CD14-positive monocyte (primary cell): ENCODE measurements at places on chromosomes 2 and 18.

DNA sequence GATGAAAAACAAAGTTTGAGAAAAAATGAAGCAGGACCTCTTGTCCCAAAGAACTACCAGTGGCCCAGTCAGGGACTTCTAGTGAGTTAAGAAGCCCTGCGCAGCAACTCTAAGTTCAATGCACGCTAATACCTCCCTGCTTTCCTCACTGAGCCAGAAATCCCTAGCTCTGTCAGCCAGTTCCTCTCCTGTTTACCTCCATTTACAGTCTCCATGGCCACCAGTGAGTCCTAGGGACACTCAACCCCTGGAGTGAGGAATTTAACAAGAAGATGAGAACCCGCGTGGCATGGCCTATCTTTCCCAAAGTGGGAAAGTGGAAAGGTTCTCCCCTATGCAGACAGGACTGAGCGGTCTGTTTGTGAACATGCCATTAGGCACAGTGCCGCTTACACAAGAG is 31.0 kb downstream of the MRPL33 start:
- DNase-seq: no peak

DNA sequence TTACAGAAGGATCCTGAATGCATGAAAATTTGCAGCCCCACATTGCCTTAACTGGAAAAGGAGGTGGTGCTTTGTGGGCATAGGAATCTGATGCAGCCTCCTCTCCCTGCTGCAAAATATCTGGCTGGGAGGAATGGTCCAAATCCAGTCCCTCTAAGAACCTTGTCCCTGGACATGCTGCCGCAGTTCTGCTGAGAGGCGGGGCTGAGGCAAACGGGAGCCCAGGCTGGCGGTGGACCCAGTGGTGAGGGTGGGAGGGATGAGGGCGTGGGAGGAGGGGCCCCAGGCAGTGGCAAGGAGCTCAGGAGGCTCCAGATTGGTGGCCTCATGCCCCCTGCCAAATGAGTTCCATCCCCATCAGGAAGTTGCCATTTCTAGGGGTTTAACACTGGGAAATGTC is 36.2 kb downstream of the ZAP70 start:
- DNase-seq: no peak

DNA sequence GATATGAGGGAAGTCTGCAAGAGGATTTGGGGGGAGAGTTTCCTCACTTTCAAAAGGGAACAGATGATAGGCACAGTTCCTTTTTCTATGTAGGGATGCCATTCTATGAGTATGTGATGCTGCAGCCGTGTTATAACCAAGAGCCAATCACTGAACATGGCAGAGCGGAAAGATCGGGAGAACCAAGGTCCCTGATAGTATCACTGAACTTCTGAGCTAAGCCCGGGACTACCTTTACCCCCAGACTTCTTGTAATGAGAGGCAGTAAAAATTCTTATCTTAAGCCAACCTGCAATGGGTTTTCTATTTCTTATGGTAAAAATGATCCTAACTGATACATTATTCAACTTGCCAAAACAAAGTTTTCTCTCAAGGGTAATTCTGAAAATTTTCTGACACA is 21.6 kb upstream of the SLC1A4 start:
- DNase-seq: no peak

DNA sequence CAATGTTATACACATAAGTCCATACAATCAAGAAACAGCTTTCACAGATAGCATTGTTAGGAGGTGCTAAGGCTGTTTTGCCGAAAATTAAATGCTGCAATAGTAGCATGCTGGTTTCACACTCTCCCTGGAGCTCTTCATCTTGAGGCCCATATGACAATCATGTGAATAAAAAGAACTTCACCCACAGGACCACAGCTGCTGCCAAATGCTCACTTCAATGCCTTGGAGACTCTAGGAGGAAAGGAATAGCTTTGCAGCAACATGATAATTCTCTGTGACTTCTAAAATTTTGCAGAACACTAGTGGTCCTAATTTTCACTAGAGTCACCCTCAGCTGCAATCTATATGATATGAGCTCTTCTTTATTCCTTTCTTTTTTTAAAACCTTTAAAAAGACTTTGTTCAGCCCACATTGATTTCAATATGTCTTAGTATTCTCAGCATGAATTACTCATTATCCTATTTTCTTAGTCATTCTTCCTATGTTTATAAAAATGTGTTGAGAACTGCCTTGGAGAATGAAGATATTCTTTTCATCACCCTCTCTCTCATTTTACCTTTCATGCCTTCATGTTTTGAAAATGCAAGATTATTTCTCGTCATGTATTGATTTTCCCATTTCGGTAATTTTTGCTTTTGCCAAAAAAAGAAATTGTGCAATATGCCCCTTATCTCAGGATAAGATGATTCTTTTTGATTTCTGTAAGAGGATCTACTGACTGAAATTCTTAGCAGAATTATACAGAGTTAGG is 108.2 kb downstream of the PDE1A start:
- no peak for DNase-seq

DNA sequence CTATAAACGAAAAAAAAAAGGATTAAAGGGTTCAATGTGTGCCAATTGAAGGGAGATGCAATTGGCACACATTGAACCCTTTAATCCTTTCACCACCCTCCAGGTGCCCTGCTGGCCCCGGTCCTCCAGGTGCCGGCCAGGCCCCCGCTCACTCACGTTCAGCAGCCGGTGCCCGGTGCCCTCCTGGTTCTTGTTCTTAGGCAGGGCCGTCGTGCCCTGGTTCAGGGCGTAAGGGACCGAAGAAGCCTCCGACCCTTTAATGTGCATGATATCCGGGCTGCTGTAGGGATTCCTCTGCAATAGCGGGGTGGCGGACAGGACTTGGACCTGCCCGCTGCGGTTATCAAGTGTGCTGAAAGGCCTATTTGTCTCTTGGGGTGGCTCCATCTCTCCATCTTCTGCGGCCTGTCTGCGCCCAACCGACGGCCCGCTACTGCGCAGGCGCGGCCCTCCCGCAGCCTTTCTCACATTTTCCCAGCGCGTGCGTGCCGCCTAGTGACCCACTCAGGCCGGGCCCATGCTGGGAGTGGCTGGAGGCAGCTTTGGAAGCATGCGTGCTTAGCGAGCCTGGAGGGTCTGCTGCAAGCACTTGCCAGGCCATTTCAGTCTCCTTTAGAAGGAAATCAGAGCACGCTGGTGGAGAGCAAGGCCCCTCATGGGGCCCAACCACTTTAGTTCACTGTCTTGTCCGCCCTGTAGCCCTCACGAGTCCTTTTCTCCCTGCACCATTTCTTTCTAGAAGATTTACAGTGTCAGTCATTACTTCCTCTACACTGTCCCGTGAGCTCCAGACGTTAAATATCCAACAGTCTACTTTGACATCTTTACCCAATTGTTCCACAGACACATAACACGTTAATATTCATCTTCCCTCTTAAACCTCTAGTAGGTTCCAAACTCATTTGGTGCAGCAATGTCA is 24.3 kb downstream of the TMEM237 start:
- DNase-seq: no peak
